DMS153 (cell line): ENCODE measurements at places on chromosomes 1 and 21.
A peak's percentile ranks its signal among the peaks of the same experiment; 100 is the strongest.

DNA sequence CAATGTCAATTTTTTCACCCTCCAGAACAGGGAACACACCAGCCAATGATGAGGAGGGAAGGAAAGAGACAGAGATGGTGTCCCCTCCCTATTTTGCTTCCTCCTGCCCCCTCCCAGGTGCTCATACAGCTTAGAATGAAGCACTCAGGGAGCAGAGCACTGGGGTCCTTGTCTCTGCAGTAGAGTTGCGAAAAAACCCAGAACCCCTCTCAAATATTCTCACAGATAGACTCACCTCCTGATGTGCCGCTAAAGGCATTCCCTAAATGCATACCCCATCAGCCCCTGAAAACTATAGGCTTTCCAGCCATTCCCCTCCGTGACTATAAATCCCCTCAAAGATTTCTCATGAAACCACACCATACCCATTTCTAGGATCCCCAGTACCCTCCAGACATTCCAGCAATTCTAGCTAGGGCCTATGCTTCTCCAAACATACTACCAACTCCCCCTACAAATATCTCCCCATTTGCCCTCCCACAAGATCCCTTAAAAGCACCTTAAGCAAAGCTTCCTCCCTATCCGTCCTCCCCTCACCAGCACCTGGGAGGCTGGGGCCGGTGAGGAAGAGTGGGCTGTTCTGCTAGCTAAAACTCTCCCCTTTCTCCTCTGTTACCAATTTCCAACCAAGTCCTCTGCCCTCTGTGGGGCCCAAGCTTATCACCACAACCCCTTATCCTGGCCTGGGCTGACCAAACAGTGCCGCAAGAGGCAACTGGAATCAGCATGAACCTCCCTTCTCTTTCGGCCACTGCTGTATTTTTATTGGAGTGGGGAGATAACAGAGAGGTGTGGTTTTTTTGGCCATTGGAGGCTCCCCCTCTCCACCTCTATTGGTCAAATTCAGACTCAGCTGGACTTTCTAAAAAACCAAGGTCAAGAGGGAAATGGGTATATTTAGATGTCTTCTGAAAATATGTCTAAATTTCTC lies 54.7 kb downstream of the RHBG start:
- DNase-seq: no peak

DNA sequence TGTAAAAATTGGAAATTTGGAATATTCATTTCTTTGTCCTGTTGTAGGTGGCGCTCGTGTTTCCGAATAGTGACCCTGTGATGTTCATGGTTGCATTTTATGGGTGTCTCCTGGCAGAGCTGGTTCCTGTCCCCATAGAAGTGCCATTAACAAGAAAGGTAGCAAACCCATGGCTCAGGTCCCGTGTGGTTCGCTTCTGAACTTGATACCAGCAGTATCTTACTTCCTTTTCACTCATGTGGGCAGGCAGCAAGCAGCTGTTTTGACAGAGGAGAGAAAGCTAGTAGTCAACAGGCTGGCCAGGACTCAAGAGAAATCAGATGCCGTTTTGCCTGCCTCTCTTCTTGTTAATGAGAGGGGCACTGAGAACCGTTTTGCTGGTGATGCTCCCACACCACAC lies 72.8 kb downstream of the S100B start:
- DNase-seq: no peak

DNA sequence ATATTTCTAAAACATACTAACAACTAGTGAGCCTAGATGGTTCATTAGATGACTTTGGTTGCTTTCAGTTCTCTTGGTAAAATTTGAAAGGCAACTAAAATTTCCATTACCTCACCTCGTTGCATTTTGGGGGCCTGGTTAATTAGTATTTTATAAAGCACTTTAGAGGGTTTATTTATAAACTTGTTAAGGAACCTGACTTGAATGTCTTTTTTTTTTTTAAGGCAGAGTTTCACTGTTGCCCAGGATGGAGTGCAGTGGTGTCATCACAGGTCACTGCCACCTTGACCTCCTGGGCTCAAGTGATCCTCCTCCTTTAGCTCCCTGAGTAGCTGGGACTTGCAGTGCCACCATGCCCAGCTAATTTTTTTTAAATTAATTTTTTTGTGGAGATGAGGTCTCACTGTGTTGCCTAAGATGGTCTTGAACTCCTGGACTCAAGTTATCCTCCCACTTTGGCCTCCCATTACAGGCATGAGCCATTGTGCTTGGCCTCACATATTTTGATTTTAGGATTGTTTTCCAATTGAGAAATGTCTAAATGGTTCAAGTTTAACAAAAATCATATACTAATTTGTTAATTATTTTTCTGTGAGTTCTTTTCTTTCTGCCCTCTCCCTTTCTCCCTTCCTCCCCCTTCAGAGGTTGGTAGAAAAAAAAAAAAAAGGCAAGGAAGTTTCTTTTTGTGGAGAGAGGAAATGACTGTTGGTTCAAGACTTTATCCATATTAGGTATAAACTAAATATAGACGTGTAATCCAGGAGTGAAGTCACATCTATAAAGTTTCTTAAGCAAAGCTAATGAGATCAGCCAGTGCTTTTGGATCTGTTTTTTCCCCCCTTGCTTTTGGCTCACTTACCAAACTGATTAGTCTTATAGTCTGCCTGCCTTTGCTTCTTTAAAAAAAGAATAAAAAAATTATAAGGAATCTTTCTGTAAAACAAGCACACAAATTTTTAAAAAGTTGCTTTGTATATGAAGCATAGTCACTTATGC lies 24.7 kb downstream of the CLIC4 start:
- DNase-seq: no peak

DNA sequence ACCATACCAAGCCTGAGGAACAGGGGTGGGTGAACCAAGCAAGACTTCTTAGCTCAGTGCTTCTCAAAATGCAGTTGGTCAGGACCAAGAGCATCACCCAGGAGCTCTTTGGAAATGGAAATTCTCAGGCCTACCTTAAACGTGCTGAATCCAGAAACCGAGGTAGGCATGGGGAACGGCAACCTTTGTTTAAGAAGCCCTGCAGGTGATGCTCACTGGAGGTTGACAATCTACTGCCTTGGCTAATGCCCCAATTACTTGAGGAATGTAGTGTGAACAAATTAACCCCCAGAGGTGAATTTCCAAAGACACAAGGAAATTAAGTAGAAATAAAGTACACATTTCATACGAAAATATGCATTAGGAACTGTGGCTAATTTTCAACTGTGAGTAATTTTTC lies 5.3 kb downstream of the PTPN14 start:
- DNase-seq: no peak

- no peak for DNase-seq
Measured at GRCh38 chr1:222339376-222339947, 208.4 kb downstream of the HHIPL2 start.

DNA sequence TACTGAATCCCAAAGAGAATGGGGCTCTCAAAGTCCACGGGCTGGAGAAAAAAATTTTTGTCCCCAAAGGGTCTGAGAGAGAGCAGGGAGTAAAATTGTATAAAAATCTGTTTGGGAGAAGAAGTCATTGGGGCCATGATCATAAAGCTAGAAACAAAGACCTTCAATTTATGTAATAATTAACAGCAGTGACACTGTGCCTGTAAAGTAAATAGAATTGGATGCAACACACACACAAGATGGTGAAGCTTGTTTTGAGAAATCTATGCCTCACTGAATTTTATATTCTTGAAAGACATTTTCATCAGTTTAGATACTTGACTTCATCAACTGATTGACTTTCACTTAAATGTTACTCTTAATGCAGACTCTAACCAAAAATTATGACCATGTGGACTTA lies 600.5 kb upstream of the ADAMTS5 start:
- DNase-seq: no peak

GRCh38 chr1:226643177-226643576 lies 94.6 kb downstream of the STUM start:
- DNase-seq: no peak

- DNase-seq: no peak
Measured at GRCh38 chr1:87712261-87713010, 383.8 kb downstream of the LMO4 start.

GRCh38 chr1:44359234-44359935 lies 4.3 kb upstream of the ERI3 start:
- peak; percentile 68 for DNase-seq

DNA sequence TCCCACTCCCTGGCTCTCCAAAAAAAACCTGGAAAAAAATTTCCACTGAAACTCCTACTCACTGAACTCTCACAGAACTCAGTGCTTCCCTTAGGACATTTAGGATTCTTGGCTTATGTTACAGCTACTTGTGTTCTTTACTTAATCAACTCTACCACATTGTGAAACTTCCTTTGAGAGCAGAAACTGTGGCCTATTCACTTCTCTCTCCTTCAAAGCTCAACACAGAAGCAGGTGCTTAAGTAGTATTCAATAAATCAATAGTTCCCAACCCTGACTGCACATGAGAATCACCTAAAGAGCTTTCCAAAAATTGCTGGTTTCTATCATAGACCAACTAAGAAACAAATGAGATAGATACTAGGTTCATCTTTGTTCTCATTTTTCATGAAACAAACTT lies 67.9 kb upstream of the DMRTA2 start:
- no peak for DNase-seq

DNA sequence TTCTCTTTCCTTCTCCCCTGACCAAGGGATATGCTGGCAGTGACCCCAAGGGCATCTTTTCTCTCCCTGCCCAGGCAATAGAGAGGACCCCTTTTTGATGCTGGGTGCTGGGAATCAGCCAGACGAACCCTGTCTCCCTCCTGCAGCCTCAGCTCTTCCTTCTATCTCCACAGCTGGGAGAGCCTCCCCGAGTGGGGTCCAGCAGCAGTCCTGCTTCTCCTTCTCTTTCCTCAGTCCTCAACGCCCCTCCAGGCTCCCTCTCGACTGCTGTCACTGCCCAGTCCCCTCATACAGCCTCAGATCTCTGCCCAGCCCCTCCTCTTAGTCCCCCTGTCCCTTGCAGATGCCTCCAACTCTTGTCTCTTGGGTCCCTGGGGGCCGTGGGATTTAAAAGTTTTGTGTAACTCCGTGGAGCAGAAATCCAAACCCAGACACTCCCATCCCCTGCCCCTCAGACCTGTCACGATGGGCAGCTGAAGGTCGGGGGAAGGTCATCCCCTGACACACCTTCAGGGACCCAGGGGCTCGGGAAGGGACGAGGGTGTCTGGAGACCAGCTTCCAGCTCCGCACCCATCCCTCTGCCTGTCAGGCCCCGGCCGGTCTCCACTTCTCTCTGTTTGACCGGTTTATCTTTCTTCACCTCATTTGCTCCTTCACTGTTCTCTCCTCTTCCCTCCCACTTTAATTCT lies 5.8 kb upstream of the ETV3L start:
- DNase-seq: no peak

- no peak for DNase-seq
Measured at GRCh38 chr1:200869753-200870391, 2.9 kb upstream of the GPR25 start.

DNA sequence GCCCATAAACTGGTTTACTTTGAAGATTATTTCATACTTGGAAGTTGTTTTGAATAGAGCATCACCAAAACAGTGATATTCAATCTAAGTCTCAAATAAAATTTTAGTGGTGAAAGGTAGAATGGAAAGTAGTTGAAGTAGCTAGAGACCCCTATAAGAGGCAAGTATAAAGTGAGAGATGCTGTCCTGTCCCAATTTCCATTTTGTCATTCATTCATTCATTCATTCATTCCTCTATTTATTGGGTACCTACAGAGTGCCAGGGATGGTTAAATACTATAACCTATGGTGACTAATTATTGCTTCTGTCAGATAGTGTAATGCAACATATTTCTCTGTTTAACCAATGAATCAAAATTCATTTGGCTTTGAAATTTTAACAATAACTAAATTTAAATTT lies 32.7 kb downstream of the RRAGC start:
- no peak for DNase-seq

GRCh38 chr1:60715970-60716369 lies 366.4 kb upstream of the NFIA start:
- DNase-seq: no peak

GRCh38 chr1:171160639-171161354 lies 24.3 kb upstream of the FMO2 start:
- DNase-seq: no peak

- no peak for DNase-seq
Measured at GRCh38 chr1:111895469-111895868, 94.0 kb downstream of the KCND3 start.

GRCh38 chr1:32754317-32755097 lies 51.9 kb upstream of the SYNC start:
- DNase-seq: no peak

GRCh38 chr21:33684923-33685560 lies 42.7 kb downstream of the ITSN1 start:
- DNase-seq: no peak

DNA sequence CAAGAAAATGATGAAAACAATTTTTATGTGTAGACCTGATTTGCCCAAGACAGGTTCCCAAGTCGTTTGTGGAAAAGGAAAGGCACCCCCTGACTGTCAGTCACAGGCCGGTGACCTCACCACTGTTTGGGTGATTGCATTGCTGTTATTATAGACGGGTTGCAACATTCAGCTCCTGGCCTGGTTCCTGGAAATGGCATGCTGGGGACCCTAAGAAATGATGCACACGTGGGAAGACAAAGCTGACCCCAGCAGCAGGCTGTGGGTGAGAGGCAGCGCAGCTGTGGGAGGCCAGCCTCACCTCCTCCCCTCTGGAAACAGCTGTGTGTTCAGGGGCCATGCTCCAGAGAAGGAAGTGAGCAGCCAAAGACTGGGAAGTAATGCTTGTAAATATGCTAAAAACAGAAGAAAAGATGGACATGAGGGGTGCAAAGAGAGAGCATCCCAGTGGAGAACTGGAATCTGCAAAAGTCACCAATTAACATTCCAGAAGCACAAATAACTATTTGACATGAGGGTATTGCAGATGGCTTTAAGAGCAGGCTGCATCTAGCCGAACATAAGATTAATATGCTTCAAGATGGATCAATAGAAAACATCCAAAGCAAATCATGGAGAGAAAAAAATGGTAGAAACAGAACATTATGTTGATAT lies 23.4 kb upstream of the ABCG1 start:
- no peak for DNase-seq
